ENCODE measurements at places on chromosomes 6 and 20. TPM values are rescaled to one million over a fixed set of nuclear protein-coding genes. Genes with fewer than 3 reads are reported as not detected.

SLC44A4 gene
- total RNA-seq, result 3.5 TPM

MYLK2 gene
- 0.28 TPM for total RNA-seq

PPP1R14C gene
- total RNA-seq, result 1.1 TPM

BTBD3 gene
- 37.3 TPM for total RNA-seq

STX7 gene
- 25.6 TPM for total RNA-seq

GTSF1L gene
- not detected for total RNA-seq

SLC17A1 gene
- not detected for total RNA-seq

GDAP1L1 gene
- 10.3 TPM for total RNA-seq

SMIM29 gene
- 15.1 TPM for total RNA-seq

TAP2 gene
- 23.0 TPM for total RNA-seq

CRISP2 gene
- not detected for total RNA-seq

NKAIN2 gene
- 0.64 TPM for total RNA-seq

MEP1A gene
- 0.09 TPM for total RNA-seq

UNC5CL gene
- 3.3 TPM for total RNA-seq

VGLL2 gene
- total RNA-seq, result not detected

OTOR gene
- not detected for total RNA-seq

UBE2C gene
- 249 TPM for total RNA-seq

MUC22 gene
- total RNA-seq, result not detected

SLC13A3 gene
- 13.5 TPM for total RNA-seq

PRPH2 gene
- 1.9 TPM for total RNA-seq

GABRR1 gene
- 0.24 TPM for total RNA-seq

LZTS3 gene
- 39.4 TPM for total RNA-seq

GRIK2 gene
- total RNA-seq, result 6.0 TPM

RIMS1 gene
- 1.1 TPM for total RNA-seq

SLC32A1 gene
- total RNA-seq, result 0.09 TPM

SRMS gene
- total RNA-seq, result 0.46 TPM

PRSS16 gene
- total RNA-seq, result 21.1 TPM

NRN1 gene
- total RNA-seq, result 0.66 TPM

AVP gene
- 0.50 TPM for total RNA-seq

DYNLT2 gene
- 1.5 TPM for total RNA-seq

HDGFL1 gene
- total RNA-seq, result not detected

SIRPB1 gene
- 0.11 TPM for total RNA-seq

CEBPB gene
- 25.6 TPM for total RNA-seq

RBCK1 gene
- 69.5 TPM for total RNA-seq

Data from WTC11 (cell line).